ENCODE measurements at places on chromosomes 4 and X.

GRCh38 chrX:45849261-45849862, 648.7 kb upstream of the DIPK2B start:
- H3K36me3 ChIP-seq = no peaks in the 10 kb centered on the region
- no peak overlapping the region for H3K4me3 ChIP-seq
- peaks cover 6% of the 10 kb centered on the region for H3K4me1 ChIP-seq
- no peaks in the 10 kb centered on the region for H3K27me3 ChIP-seq

DNA sequence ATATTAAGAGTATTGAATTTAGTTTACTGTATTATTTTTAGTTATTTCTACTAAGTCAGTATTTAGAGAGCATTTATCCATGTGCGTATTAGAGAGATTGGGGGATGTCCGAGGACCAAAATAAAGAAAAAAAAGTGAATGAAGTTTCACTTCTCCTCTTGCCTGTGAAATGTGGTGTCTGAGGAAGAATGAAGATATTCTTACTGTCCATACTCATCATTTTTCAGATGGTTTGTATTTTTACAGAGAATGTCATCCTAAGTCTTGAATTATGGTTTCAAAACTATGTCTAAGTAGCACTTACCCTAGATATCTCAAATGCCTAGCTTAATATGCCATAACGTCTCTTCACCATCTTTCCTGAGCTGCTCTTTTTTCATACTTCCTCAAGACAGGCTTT, 854.3 kb downstream of the C4orf33 start:
- no peaks in the 10 kb centered on the region for H3K4me1 ChIP-seq
- DNase-seq = no peak
- H3K27me3 ChIP-seq = no peaks in the 10 kb centered on the region
- H3K27ac ChIP-seq = no peak overlapping the region

DNA sequence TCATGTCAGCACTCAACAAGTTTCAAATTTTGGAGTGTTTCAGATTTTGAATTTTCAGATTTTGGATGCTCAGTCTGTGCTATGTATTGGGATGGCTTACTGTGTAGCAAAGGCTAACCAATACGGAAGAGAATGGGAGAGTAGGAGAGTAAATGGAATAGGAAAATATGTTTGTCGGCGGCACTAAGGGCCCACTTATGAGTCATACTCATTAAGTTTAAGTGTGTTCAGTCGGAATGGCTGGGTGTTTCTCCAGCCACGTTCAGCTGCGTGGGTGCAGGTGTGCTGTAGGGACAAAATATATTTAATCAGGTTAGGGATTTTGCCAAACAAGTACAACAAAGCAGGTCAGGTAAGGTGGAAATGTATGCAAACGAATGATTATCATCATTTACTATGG, 13.6 kb downstream of the FTHL17 start:
- H3K36me3 ChIP-seq = no peaks in the 10 kb centered on the region
- no peak for DNase-seq
- H3K27ac ChIP-seq = no peak overlapping the region
- H3K4me3 ChIP-seq = no peak overlapping the region

- no peaks in the 10 kb centered on the region for H3K36me3 ChIP-seq
- no peak overlapping the region for H3K27ac ChIP-seq
- H3K4me3 ChIP-seq = no peak overlapping the region
- H3K4me1 ChIP-seq = no peaks in the 10 kb centered on the region
Observed at GRCh38 chr4:32010221-32010620, 1290.1 kb downstream of the PCDH7 start.

DNA sequence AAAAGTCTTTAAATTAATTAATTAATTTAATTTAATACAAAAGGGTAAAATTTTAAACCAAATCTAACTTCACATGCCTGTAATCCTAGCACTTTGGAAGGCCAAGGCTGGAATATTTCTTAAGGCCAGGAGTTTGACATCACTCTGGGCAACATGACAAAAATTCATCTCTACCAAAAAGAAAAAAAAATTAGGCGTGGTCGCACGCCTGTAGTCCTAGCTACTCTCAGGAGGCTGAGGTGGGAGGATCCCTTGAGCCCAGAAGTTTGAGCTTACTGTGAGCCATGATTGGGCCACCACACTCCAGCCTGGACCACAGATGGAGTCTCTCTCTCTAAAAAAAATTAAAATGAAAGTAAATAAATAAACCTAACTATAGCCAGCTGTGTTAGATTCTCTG, 39.2 kb upstream of the ANTXR2 start:
- no peaks in the 10 kb centered on the region for H3K36me3 ChIP-seq
- H3K27me3 ChIP-seq = no peaks in the 10 kb centered on the region
- no peak for DNase-seq
- H3K4me3 ChIP-seq = no peak overlapping the region
- no peaks in the 10 kb centered on the region for H3K4me1 ChIP-seq
- H3K27ac ChIP-seq = no peak overlapping the region

- no peaks in the 10 kb centered on the region for H3K36me3 ChIP-seq
- H3K4me1 ChIP-seq = no peaks in the 10 kb centered on the region
- DNase-seq = no peak
- H3K27me3 ChIP-seq = no peaks in the 10 kb centered on the region
- no peak overlapping the region for H3K27ac ChIP-seq
Observed at GRCh38 chr4:90112715-90113114, 14.5 kb upstream of the CCSER1 start.

- H3K4me3 ChIP-seq = no peak overlapping the region
- H3K27ac ChIP-seq = no peak overlapping the region
- DNase-seq = no peak
Observed at GRCh38 chr4:13580036-13580435, 35.7 kb upstream of the NKX3-2 start.

DNA sequence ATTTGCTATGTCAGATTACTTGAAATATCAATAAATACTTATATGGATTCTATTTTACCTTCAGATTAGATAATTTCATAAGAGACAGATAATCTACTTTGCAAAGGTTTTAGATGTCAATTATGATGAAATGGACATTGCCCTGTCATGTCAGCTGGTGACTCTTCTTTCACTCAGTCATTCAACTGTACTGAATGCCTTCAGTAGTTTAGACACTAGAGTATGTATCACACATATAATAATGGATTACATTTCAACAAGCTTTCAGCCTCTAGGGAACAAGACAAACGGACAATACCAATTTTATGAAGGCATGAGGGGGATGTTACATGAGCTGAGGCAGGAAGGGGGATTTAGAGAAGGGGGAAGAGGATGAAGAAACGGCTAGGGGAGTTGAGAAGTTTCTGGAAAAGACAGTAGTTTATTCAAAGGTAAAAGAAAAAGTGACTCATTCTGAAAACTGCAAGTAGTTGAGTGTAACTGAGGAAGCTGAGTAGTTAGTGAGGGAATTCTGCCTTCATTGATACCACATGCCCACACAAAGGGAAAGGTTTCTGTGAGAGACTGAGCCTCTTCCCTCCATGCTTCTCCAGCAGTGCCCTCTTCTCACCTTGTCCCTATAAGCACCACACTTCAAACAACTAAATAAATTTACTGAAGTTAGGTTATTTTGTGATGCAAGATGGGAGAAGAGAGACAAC, 25.7 kb downstream of the SLC9B2 start:
- peaks cover 3% of the 10 kb centered on the region for H3K36me3 ChIP-seq
- DNase-seq = no peak
- no peak overlapping the region for H3K4me3 ChIP-seq
- H3K4me1 ChIP-seq = no peaks in the 10 kb centered on the region
- H3K27me3 ChIP-seq = no peaks in the 10 kb centered on the region

DNA sequence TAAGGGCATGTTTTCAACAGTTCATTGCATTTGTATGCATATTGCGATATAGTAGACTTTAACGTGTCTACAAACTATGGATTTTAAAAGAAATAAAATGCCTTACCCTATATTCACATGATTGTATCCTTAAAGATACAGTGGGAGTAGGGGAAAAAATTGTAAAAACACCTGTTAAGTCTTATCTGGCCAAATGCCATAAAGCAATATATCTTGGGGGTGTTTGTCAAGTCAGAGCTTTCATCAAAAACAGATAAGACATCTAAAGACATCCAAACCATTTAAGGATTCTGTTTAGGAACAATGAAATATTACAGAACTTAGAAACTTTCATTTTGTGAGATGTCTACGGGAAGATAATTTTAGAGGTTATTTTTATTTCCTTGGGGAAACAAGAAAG, 152.3 kb downstream of the AASDH start:
- no peak overlapping the region for H3K4me3 ChIP-seq
- no peak overlapping the region for H3K27ac ChIP-seq
- no peaks in the 10 kb centered on the region for H3K36me3 ChIP-seq
- no peak for DNase-seq

- DNase-seq = no peak
- no peak overlapping the region for H3K27ac ChIP-seq
- no peaks in the 10 kb centered on the region for H3K27me3 ChIP-seq
- no peak overlapping the region for H3K4me3 ChIP-seq
Observed at GRCh38 chr4:184550476-184550875, 76.1 kb upstream of the IRF2 start.

DNA sequence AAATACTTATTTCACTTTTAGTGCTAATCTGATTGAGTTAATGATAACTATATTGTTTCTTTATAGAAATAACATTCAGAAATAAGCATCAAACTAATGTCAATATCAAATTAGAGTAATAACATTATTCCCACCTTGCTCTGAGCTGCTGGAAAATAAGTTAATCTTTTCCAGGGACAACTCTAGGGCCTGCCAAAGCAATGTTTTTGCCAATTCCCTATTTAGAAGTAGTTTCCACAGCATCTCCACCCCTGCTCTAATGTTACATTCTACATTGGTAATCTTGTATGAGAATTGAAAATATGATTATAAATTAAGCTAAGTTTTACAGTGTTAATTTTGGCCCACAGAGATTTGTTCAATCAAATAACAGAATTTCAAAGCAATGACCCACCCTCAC, 68.3 kb downstream of the REELD1 start:
- H3K4me3 ChIP-seq = no peak overlapping the region
- no peaks in the 10 kb centered on the region for H3K27me3 ChIP-seq
- no peak overlapping the region for H3K27ac ChIP-seq
- no peaks in the 10 kb centered on the region for H3K4me1 ChIP-seq

GRCh38 chrX:10554612-10555270, 65.6 kb downstream of the MID1 start:
- H3K27ac ChIP-seq = no peak overlapping the region
- DNase-seq = no peak
- H3K36me3 ChIP-seq = no peaks in the 10 kb centered on the region
